ENCODE measurements at places on chromosomes 2 and 18.
A peak's percentile ranks its signal among the peaks of the same experiment; 100 is the strongest.

DNA sequence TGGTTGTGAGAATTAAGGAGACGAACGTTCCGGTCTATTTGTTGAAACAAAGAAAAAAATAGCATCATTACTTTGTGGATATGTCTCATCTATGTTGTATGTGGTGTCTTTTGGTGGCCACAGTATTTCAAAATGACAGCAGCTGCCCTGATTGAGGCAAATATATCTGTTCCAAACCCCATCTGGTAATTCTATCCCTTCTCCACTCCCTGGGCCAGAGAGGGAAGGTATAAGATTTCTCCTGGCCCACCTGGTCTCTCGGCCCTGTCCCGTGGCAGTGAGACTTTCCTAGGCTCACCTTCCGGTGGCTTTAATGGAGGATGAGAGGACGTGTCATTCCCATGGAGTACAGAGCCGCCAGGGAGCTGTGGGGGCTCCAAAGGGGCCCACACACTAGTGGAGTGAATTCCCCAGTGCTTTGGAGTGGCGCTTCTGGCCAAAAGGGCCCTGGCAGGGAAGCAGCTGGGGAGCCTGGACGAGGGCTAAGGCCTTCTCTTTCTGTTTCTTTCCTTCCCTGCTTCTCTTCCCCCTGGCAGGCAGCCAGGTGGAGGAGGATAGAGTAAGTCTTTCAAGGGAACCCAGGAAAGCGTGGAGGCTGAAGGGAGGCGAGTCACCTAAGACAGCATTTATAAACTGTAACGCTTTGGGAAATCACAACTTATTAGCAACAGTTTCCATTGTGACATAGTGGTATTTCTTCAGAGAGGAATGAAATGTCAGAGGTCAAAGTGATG, 5.6 kb downstream of the FOSL2 start:
- peak; percentile 40 for DNase-seq

GRCh38 chr2:127796389-127796788, 14.6 kb downstream of the WDR33 start:
- DNase-seq: no peak

GRCh38 chr2:70121627-70122372, 34.5 kb downstream of the PCBP1 start:
- no peak for DNase-seq

DNA sequence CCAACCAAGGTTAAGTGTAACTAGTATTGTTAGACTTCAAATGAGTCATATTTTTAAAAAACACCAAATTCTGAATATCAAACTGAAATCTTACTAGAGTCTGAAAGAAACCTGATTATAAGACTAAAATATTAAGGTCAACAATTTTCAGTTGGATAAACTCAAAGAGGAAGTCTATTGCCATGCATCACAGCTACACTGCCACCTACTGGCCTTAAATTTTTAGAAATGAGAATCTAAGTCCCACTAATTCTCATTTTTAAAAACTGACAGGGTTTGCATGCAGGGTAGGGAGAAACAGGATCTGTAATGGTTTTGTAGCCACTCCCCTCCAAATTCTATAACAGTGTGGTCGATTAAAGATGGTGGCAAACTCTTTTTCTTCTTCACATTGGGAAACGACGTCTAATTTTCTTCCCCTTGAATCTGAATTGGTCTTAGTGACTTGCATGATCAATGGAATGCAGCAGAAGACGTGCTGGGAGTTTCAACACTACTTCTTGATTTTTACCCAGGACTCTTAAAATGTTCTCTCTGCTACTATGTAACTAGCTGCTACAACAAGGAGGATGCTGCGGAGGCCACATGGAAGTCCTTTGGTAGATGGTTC, 176.1 kb upstream of the SESTD1 start:
- DNase-seq: no peak

DNA sequence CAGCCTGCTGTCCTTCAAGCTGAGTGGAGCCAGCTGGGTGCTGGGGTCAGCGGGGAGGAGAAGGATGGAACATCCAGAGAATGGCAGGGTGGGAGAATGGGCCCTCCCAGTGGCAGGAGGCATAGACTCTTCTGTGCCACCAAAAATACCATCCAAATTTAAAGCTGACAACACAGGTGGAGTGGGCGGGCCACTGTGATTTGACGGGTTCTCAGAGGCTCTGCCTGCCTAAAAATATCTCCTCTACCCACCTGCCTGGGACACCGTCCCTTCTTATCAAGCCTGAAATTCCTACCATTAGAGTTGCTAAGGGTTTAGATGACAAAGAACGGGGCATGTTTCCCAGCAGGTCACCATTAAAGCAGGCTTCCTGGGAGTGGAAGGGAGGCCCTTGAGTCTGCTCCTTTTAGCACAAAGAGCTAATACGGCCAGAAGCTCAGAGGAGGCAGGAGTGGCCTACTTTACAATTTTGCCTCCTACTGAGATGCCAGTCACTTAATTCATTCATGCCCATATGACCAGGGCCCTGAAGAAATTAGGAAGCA, 19.8 kb upstream of the MARCHF4 start:
- DNase-seq: no peak

- DNase-seq: no peak
These were observed 13.4 kb upstream of the PAX3 start for GRCh38 chr2:222311978-222312738.

All from GM04504 (cell line).